Left renal pelvis (tissue), 4 donors: ENCODE measurements at places on chromosomes 4 and X.

DNA sequence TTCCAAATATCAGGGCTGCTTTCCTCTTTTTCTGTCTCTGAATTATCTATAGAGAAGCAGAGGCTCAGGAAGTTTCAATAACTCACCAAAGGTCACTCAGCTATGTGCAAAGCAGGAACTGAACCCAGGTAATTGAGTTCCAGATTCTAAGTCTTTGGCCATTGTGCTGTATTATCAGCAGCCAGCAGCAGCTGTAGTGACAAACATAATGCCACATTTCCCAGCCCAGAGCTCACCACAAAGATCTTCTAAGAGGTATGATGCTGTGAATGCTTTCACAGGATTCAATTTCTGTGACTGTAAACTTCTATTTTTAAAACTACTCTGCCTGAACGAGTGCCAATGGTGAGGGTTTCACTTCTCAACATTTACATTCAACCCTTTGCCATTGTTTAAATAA, 56.4 kb downstream of the SPOCK3 start:
- DNase-seq: no peak

DNA sequence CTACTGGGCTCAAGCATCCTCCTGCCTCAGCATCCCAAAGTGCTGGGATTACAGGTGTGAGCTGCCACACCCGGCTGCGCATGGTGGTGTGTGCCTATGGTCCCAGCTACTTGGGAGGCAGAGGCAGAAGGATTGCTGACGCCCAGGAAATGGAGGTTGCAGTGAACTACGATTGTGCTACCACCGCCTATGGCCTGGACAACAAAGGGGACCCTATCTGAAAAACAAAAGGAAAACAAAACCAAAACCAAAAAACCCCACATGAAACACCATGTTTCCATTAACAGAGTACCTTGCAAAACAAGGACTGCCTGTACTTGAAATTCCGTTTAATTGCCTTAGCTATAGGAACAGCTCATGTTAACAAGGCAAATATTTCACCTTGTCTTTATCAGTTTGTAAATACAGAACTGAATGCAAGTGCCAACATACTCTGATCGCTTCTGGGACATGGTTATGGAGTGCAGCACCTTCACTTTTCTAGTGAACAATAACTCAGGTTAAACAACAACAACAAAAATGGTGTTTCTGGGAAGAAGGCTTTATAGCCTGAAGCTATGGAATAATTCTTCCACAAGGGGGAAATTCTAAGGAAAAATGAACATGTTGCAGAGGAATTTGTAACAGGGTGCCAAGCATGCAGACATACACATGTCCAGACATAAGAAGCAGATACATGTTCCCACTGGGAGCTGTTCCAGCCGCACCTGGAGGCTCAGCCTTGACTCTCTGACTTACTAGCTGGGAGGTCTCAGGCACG, 73.2 kb upstream of the STS start:
- DNase-seq: no peak

GRCh38 chrX:115912372-115912897, 258.1 kb upstream of the AGTR2 start:
- DNase-seq: no peak

GRCh38 chr4:142416121-142416520, 430.0 kb downstream of the INPP4B start:
- no peak for DNase-seq

DNA sequence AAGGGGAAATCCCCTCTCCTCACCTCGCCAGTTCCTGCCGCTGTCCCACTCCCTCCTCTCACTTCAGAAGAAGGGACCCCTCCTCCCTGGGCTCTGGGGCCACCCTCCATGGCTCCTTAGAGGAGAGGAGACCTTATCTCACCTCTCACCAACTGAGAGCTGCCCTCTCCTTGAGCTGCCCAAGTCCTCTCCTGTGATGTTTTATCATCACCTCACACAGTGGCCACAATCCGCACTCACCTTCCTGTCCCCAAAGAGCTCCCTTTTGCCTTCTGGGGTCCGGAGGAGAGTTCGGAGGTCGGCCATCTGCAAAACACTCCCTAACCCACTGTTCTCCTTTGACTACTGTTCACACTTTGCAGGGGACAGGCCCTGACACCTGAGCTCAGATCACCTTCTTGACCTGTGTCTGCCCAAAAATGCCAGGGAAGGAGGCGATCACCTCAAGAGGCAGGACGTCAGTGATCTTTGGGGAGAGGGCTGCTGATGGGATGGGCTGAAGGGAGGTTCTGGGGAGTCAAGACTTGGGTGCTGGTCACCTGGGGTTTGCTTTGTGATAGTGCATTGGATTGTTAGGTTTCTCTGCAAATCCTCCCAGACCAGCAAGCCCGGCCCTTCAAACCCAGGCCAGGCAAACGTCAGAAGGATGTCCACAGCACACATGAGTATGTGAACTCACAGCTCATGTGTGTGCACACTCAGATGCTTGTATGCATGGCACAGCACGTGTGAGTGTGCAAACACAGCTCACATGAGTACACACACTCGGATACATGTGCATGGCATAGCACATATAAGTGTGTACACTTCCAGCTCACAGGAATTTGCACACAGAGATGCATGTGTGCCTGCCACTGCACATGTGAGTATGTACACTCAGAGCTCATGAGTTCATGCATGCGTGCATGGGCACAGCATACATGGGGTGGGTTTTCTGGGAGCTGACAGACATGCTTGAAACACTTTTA, 41.8 kb downstream of the HTRA3 start:
- no peak for DNase-seq

DNA sequence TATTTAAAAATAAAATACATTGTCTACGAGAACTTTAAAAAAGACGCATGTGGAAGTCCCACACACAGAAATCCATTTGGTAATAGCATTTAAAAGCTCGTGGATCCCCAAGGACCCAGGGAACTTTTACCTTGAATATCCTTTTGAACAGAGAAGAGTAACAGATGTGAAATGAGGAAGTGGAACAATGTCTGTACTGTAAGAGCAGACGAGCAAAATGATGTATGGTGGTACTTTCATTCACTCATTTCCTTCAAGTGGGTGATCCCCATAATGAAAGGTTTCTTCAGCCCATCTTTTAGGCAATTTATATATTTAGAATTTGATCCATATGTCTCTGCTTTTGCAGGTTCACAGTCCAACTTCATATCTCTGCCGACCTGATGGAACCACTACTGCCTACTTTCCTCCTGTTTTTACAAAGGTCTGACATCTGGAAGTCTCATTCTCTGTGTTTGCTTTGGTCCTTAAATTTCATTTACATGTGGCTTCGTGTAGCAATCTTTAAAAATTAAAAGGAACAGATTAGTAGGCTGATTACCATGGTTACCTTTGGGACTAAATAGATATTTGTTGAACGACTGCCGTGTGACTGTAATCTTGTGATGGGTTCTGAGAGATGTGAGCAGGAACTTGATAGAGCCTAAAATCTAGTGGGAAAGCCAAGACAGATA, 188.4 kb downstream of the PALLD start:
- no peak for DNase-seq

GRCh38 chrX:103210056-103210455, 4.9 kb upstream of the BEX4 start:
- DNase-seq: no peak

DNA sequence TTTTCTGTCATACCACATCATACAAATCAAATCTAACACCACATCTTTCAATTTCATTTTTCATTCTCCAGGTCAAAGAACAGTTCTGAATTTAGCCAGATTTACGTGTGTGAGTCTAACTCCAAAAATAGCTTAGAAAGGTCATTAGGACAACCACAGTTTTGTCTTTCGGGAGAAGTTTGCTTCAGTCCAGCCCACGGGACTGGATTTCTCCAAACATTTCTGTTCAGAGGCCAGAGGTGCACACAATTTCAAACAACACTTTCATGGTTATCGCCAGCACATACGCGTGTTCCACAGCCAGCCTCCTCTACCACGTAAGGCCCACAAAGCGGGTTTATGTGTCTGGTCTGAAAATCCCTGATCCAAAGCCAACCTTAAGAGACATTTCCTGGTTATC, 65.9 kb downstream of the VEGFC start:
- DNase-seq: no peak

- DNase-seq: no peak
Observed at GRCh38 chrX:81259714-81260395, 58.0 kb downstream of the SH3BGRL start.

DNA sequence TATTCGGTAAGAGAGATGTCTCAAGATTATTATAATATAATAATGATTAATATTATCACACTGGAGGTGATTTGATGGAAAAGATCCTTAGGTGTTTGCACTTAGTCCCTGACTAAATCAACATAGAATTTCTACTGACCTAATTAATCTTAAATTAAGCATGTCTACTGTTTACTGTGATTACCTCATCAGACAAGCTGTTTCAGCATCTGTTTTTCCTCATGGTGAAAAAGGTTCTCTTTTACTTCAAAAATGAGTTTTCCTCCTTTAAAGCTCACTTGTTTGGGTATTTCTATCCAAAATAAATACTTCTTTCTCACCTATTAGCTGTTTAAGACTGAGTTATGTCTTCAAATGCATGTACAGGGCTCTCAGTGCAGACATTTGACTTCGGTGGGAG, 407.8 kb downstream of the NKX6-1 start:
- no peak for DNase-seq

GRCh38 chrX:19017271-19017670, 33.4 kb upstream of the PHKA2 start:
- DNase-seq: no peak

DNA sequence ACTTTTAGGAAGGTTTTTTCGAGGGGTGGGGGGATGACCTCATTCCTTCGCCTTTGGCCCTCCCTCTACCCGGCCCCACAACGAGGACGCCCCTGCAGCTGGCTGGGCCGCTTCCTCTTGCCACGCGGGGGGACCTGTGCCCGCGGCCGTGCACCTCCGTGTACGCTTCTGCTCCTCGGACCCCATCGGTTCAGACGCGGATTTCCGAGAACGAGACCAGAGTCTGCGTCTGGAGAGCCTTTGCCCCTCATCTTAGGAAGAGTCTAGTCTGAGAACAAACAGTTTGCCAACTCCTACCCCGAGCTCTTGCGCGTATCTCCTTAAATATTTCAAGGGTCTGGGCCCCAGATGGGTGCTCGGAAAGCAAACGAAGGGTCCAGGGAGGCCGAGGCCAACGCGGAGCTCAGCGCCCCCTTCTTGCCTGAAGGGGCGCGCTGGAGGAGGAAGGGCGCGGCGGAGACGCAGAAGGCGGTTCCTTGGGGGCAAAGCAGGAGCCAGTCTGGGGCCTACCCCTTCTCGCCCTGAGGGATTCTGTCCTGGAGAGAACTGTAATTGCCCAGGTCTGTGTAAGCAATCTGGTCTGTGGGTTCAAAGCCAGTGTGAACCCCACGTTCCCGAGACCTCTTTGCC, 3.9 kb upstream of the SFRP2 start:
- DNase-seq: no peak

GRCh38 chr4:77917601-77918000, 55.0 kb downstream of the MRPL1 start:
- DNase-seq: no peak

DNA sequence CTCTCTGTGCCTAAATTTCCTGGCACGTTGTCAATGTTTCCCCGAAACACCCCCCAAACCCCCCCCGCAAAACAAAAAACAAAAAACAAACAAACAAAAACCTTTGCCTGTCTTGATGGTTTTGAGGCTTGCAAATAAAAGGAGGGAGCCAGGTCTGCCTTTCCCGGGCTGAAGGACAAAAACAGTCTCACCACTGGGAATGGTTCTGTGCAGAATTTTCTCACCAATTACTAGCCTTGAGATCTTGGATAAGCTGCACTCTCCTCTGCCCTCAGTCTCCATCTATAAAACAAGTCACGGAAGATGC, 15.5 kb downstream of the NKX3-2 start:
- no peak for DNase-seq

GRCh38 chr4:154854362-154854761, 73.3 kb downstream of the RBM46 start:
- no peak for DNase-seq

- no peak for DNase-seq
Observed at GRCh38 chr4:41061482-41062185, 152.7 kb downstream of the APBB2 start.

DNA sequence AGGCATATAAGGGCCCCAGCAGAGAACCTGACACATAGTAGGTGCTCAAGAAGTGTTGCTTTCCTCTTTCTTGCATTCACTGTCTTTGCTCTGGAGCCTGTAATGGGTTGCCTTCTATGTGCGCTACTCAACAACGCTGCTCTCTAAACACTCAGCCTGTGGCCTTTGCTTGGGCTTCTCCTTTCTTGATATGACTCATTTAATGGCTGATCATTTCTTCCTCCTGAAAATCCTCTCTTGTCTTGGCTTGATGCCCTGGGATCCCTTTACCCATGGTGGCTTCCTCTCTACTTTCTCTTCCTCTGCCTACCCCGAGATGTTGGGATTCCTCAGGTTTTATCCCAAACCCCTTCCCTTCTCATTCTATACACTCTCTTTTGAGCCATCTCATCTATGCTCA, 19.9 kb upstream of the PJA1 start:
- DNase-seq: no peak

- no peak for DNase-seq
Observed at GRCh38 chr4:10225096-10225495, 108.5 kb upstream of the WDR1 start.
